Osteoblast (primary cell): ENCODE measurements at places on chromosomes 11 and 22. TPM values are rescaled to one million over a fixed set of nuclear protein-coding genes. Genes with fewer than 3 reads are reported as not detected.
A peak's percentile ranks its signal among the peaks of the same experiment; 100 is the strongest.

- DNase-seq: no peak
- no peaks in the 10 kb centered on the region for H3K4me1 ChIP-seq
- H3K36me3 ChIP-seq: no peaks in the 10 kb centered on the region
Measured at GRCh38 chr11:38672445-38672844, 2074.4 kb upstream of the RAG2 start.

DNA sequence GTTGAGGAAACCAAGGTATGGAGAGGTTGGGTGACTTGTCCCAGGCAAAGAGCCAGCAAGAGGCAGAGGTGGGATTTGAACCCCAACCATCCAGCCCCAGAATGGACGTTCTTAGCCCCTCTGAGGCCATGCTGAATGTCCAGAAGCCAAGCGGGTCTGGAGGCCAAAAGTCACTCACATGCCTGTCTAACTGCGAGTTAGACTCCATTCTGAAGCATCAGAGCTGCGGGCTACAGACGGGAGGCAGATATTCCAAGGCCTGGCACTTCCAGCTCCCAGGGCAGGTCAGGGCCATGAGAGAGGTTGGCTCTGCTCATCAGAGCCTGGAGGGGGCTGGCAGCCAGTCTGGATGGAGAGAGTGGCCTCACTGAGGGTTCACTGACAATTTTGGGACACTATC, 616.5 kb downstream of the BRD1 start:
- no peak overlapping the region for H3K4me3 ChIP-seq
- H3K4me1 ChIP-seq: no peaks in the 10 kb centered on the region
- H3K27ac ChIP-seq: no peak overlapping the region
- no peaks in the 10 kb centered on the region for H3K27me3 ChIP-seq
- DNase-seq: peak; percentile 63

The OR2AT4 gene
- not detected in 2 replicates for total RNA-seq

DNA sequence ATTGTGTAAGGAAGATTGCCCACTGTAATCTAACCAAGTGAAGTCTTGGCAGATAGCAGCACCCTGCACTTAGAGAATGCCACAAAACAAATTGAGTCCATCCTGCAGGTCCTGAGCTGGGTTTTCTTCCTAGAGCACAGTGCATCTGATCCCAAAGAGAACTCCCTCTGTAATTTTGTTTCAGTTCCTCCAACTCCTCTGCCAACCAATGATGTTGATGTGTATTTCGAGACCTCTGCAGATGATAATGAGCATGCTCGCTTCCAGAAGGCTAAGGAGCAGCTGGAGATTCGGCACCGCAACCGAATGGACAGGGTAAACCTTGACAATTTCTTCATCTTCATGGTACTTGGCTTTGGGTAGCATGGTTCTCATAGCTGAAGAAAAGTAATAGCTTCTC, 33.1 kb upstream of the ST14 start:
- no peak overlapping the region for H3K27ac ChIP-seq
- H3K4me1 ChIP-seq: peaks cover 24% of the 10 kb centered on the region
- no peaks in the 10 kb centered on the region for H3K27me3 ChIP-seq
- peaks cover 81% of the 10 kb centered on the region for H3K36me3 ChIP-seq
- H3K4me3 ChIP-seq: no peak overlapping the region

DNA sequence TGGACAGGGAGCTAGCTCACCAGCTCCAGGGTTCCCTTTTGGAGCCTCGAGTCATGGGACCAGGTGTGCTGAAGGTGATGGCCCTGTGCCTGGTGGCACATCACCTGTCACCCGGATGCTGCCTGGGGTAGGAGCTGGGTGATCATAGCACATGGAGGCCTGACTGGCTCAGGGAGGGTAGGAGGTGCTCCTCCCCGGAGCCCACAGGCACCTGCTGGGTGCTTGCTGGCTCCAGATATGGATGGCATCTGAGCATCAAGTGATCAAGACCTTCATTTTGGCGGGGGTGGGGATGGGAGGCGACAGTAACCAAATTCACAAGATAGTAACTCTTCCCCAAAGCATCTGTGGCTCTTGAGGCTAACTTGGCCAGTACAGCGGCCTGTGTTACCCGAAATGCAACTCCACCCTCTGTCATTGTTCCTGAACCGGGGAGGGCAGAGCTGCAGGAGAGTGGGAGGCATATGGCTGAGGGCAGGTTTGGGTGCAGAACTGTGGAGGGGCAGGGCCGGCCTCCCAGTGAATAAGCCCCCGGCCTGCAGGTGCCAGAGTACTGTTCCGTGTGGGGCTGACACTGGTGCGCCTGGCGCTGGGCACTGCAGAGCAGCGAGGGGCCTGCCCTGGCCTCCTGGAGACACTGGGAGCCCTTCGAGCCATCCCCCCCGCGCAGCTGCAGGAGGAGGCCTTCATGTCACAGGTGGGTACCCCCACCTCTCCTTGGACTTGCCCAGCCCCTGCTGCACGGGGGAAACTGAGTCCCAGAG, 4.7 kb downstream of the TBC1D10C start:
- no peak for DNase-seq
- no peaks in the 10 kb centered on the region for H3K36me3 ChIP-seq
- peaks cover 57% of the 10 kb centered on the region for H3K27me3 ChIP-seq
- H3K27ac ChIP-seq: no peak overlapping the region

The SAA1 gene
- total RNA-seq: not detected in 2 replicates

- no peak overlapping the region for H3K27ac ChIP-seq
- no peak for DNase-seq
- H3K4me3 ChIP-seq: no peak overlapping the region
- no peaks in the 10 kb centered on the region for H3K27me3 ChIP-seq
Measured at GRCh38 chr11:44162662-44163061, 67.2 kb downstream of the EXT2 start.

The MIOX gene
- under 0.01 TPM in 1 of 2 replicates, not detected in the other for total RNA-seq

GRCh38 chr11:23124249-23124648, 264.0 kb upstream of the CCDC179 start:
- no peak for DNase-seq
- H3K27me3 ChIP-seq: no peaks in the 10 kb centered on the region
- H3K4me3 ChIP-seq: no peak overlapping the region
- H3K4me1 ChIP-seq: no peaks in the 10 kb centered on the region

DNA sequence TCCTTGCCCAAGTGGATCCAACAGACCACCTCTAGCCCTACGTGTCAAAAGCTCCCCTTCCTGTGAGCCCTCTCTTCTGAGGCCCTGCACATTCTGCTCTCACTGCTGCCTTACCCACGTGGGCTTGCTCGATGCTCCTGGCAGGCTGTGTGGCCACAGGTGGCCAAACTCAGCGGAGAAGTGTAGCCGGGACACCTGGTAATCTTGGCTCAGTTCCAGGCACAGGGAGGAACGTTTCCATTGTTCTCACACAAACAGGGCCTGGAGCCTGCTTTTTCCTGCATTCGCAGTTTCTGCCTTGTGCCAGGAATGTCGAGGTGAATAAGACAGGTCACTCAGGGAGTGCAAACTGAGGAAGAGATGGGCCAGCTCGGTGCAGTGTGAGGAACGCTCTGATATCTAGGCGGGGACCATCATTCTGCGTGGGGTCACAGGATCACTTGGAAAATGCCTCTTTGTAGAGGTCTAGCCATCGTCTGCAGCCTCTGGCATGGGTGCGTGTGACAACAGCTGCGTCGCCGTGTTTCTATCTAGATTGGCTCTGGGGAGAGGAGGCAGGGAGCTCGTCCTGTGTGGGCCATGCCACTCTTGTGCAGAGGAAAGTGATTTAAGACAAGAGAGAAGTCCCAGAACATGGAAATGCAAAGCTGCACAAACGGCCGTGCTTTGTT, 127.6 kb upstream of the PARVA start:
- no peak overlapping the region for H3K4me3 ChIP-seq
- H3K4me1 ChIP-seq: peaks cover 5% of the 10 kb centered on the region
- H3K36me3 ChIP-seq: peaks cover 98% of the 10 kb centered on the region
- H3K27me3 ChIP-seq: no peaks in the 10 kb centered on the region
- H3K27ac ChIP-seq: no peak overlapping the region

DNA sequence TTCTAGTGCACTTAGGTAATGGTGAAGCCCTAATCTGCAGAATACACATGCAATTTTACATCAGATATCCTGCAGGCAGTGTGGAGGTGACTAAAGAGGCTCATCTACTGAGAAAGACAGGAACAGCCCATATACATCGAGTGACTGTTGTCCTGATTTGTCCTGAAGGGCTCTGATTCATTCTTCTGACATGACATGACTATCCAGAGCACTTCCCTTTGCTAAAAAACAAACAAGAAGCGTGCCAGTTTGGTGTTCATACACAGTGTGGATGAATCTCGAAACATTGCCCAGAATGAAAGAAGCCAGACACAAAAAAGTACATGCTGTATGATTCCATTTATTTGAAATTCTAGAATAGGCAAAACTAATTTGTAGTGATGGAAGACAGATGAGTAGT, 48.0 kb upstream of the AMPD3 start:
- no peak overlapping the region for H3K27ac ChIP-seq
- H3K4me1 ChIP-seq: peaks cover 17% of the 10 kb centered on the region
- no peak for DNase-seq
- H3K36me3 ChIP-seq: no peaks in the 10 kb centered on the region
- H3K4me3 ChIP-seq: no peak overlapping the region

GRCh38 chr22:45212992-45213751, 27.5 kb downstream of the KIAA0930 start:
- DNase-seq: peak; percentile 93
- H3K4me3 ChIP-seq: peak overlapping the region; percentile 67
- peak overlapping the region; percentile 93 for H3K27ac ChIP-seq
- peaks cover 29% of the 10 kb centered on the region for H3K4me1 ChIP-seq
- no peaks in the 10 kb centered on the region for H3K36me3 ChIP-seq
- no peaks in the 10 kb centered on the region for H3K27me3 ChIP-seq

GRCh38 chr11:129788278-129788677, 27.4 kb upstream of the TMEM45B start:
- H3K36me3 ChIP-seq: no peaks in the 10 kb centered on the region
- H3K27ac ChIP-seq: no peak overlapping the region
- no peaks in the 10 kb centered on the region for H3K4me1 ChIP-seq
- peaks cover 23% of the 10 kb centered on the region for H3K27me3 ChIP-seq
- DNase-seq: no peak

The MS4A15 gene
- total RNA-seq: not detected in 2 replicates
